ENCODE measurements at places on chromosomes 13 and 19.

- no peak for DNase-seq
Observed at GRCh38 chr13:30431269-30431940, 9.1 kb downstream of the UBE2L5 start.

DNA sequence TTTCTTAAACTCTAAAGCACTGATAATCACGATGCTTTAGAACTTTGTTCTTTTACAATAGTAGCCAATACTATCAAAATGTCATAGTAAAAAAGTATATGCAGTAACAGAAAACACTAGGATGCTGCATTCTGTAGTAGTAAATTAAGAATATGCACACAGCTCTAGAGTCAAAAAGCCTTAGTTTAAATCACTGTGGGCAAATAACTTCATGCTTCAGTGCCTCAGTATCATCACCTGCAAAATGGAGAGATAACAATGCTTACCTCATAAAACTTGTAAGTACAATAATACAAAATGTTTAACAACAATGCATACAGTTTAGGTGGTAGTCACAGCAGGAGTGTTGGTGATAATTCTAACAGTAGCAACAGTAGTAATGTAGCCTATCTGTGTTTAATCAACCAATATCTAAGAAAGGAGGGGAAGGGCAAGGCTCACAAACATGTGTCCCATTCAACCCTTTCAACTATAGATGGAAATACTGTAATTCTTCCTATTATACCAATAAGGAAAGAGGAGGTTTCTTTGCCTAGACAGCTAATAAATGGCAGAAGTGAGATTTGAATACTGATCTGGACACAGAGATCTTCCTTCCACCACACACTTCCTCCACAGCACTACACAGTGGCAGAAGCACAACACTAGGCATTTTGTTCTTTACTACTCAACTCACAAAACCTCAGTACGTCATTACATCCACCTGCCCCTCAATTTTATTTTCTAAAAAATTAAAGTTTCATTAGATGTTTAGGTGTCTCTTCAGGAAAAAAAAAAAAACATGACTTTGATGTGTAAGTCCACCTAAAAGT lies 4.6 kb downstream of the RBM26 start:
- peak; percentile 12 for DNase-seq

DNA sequence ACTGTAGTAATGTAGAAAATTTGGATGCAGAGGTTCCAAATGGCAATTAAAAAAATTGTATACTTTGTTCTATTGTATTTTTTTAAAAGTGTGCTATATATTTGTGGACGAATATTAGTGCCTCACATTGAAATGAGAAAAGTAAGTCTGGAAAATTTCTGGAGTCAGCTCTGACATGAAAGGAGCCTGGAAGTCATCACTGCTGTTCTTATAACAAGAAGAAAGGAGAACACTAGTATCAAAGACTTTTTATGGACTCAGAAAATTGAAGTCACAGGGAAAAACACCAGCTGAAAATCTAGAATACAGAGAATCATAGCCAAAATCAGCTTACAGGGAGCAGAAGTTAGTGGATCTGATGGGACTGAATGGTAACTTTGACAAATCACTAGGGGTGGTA lies 1450.7 kb upstream of the SPRY2 start:
- no peak for DNase-seq

DNA sequence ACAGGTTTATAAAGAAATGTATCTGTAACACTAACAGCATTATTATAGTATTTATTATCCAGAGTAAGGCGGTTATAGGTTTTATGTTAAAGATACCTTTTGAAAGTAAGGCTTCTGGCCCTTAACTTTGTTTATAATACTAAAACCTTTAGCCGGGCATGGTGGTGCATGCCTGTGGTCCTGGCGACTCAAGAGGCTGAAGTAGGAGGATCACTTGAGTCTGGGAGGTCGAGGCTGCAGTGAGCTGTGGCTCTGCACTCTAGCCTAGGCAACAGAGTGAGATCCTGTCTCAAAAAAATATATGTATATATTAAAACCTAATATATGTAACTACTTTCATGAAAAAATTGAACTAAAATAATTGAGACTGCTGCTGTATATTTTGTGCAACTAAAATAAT lies 98.7 kb upstream of the KLF5 start:
- DNase-seq: no peak

DNA sequence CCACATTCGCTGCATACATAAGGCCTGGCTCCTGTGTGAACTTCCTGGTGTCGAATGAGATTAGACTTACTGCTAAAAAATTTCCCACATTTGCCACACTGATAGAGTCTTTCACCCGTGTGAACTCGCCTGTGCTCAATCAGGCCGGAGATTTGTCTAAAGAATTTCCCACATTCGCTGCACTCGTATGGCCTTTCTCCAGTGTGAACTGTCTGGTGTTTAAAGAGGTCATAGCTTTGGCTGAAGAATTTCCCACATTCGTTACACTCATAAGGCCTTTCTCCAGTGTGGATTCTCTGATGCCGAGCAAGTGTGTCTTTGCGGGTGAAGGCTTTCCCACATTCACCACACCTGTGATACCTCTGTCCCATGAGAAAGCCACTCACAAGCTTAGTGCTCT lies 6.5 kb downstream of the ZNF671 start:
- no peak for DNase-seq

- no peak for DNase-seq
Observed at GRCh38 chr13:26262156-26262555, 8.2 kb downstream of the CDK8 start.

GRCh38 chr13:98751367-98751782 lies 1.1 kb downstream of the SLC15A1 start:
- DNase-seq: no peak

- peak; percentile 55 for DNase-seq
Observed at GRCh38 chr19:1811472-1811894, 593 bp downstream of the ATP8B3 start.

DNA sequence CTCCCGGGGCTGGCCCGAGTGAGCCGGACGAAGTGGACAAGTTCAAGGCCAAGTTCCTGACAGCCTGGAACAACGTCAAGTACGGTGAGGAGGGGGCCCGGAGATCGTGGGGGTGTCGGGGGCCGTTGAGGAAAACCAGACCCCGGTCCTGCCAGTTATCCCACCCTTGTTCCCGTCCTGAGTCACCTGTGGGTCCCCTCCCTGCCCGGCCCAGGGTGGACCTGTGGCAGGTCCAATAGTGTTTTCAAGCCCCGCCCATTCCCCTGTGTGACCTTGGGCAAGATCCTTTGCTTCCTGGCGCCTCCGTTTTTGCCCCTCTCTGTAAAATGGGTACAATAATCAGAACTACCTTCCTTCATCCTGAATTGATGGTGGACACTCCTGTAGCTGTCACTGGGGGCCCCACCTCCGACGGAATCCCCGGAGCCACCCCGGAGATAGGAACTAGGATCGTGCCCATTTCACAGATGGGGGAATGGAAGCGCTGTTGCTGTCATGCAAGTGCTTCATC lies 593 bp downstream of the ATG4D start:
- DNase-seq: no peak

DNA sequence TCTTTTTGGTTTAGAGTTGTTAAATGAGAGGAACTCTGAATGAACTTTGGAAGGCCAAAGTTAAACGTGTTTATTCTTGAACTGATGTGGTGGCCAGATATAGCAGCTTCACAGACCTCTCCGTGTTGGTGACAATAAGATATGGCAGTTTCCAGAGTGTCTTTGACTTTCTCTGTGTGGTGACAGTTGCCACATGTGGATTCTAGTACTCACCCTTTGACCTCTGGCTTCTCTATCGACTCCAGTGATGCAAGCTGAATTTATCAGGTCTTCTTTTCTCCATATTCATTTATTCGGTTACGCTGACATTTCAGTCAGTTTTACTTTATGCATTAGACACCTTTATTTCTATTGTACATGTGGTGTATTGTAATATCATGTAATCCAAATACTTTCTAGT lies 1469.5 kb downstream of the SLITRK1 start:
- DNase-seq: no peak

DNA sequence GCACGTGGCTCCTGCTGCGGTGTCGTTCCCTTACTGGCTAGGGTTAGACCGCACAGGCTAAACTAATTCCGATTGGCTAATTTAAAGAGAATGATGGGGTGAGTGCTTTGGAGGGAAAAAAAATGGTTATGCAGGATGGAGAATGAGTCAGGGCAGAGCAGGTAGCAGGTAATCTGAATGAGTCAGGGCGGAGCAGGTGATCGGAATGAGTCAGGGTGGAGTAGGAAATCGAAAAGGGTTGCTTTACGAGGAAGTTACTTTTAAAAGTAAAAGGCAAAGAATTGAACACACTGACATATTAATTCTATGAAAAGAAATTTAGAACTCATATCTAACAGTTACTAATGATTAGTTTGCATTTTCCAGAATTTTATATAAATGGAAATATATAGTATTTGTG lies 335.5 kb downstream of the FOXO1 start:
- no peak for DNase-seq

- peak; percentile 51 for DNase-seq
Observed at GRCh38 chr19:56333506-56333905, 18.9 kb upstream of the ZSCAN5A start.

- no peak for DNase-seq
Observed at GRCh38 chr13:50126993-50127725, 111.9 kb downstream of the KCNRG start.

DNA sequence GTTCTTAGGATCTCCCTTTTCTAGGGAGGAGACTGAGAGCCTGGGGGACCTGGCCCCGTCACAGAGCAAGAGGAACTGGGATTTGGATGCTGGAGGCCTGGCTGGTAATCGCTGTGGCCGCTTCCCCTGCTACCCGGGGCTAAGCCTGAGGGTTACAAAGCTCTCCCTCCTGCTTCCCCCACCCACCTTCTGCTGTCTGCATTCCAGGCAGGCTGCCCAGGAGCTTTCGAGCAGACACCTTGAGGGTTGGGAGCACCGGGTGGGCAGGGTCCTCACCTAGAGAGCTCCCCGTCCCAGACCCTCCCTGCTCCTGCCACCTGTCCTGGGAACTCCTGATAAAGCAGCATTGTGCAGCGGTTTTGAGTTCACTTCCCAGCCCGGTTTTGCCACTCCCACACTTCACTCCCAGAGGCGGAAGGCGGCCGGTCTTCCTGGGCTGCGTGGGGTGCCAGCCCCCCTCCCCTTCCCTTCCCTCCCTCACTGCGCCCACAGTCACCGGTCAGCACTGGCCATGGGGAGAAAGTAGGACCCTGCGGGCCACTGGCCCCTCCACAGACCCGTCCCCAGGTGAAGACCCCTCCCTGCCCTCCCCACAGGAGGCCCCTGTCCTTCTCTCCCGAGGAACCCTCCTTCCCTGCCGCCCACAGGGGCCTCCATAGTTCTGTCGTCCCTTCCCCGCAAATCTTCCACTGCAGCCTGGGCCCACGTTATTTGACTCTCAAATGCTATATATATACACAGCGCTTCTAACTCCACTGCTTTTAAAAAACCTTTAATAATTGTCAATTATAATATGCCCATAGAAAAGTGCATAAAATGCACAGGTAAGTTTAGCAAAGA lies 8.1 kb downstream of the PAK4 start:
- DNase-seq: no peak

GRCh38 chr13:39297664-39298171 lies 259.5 kb downstream of the NHLRC3 start:
- DNase-seq: no peak

DNA sequence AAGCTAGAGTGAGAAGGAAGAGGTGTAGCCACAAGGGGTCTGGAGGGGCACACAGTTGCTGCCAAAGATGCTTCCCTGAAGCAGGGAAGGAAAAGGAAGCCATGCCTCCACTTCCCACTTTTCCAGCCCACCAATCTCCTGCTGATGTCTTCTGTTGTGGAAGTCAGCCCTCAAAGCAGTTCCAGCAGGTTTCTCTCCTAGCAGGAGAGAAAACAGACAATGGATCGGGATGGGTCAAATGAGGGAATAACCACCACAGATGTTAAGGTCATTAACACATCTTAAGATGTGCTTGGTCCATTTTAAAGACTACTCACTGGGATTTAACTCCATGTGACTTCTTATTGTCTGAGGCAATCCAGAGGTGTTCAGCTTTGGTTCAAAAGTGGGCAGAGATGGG lies 284.1 kb upstream of the SOX21 start:
- no peak for DNase-seq

GRCh38 chr13:75327135-75327510 lies 154.8 kb downstream of the TBC1D4 start:
- DNase-seq: no peak

- no peak for DNase-seq
Observed at GRCh38 chr13:65188721-65189120, 2041.4 kb downstream of the PCDH9 start.

DNA sequence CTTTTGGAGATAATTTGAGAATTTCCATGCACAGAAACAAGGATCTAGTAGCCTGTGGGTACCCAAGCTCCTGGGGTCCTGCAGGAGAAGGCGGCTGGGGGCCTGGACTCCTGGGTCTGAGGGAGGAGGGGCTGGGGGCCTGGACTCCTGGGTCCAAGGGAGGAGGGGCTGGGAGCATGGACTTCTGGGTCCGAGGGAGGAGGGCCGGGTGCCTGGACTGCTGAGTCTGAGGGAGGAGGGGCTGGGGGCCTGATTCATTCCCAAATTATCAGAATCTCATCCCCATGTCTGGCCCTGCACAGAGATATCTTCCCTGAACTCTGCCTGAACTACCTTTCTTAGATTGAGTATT lies 520 bp upstream of the RDH13 start:
- no peak for DNase-seq

DNA sequence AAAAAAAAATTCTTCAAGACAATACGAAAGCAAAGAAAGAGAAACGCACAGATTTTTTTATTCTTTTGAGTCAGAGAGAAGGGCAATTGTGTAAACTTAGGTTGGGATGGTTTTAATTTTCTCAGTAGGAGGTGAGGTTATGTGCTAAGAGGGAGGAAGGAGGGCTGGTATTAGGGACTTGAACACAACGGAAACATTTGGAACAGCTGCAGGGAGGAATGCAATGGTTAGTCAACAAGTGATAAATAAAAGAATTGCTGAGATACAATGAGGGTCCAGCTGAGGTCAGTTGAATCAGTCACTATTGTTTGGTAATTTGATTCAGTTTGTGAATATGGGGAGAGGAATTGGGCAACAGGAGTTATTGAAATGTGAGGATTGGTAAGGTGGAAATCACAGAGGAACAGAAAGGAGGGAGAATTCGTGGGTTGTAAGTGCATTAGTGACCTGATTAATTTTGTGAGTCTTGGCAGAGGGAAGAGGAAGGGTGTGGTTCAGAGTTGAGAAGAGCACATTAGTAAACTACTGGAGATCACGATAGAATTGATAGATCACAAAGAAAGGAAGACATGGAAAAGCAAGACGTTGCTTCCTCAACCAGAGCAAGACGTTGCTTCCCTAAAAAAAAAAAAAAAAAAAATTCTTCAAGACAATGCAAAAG lies 499.5 kb upstream of the SPRY2 start:
- no peak for DNase-seq

All from CD4-positive, alpha-beta T cell treated with Interleukin-15 for 4 hours (primary cell).